Activated B cell treated with CpG ODN at 0.5 μM for 24 hours (primary cell): ENCODE measurements at places on chromosomes 16 and 17.

- no peak for DNase-seq
Measured at GRCh38 chr17:11637796-11638195, 39.5 kb downstream of the DNAH9 start.

- DNase-seq = peak; percentile 69
Measured at GRCh38 chr16:88455610-88456355, 2.7 kb downstream of the ZFPM1 start.

GRCh38 chr17:36837195-36837938 lies 99.9 kb upstream of the LHX1 start:
- no peak for DNase-seq

DNA sequence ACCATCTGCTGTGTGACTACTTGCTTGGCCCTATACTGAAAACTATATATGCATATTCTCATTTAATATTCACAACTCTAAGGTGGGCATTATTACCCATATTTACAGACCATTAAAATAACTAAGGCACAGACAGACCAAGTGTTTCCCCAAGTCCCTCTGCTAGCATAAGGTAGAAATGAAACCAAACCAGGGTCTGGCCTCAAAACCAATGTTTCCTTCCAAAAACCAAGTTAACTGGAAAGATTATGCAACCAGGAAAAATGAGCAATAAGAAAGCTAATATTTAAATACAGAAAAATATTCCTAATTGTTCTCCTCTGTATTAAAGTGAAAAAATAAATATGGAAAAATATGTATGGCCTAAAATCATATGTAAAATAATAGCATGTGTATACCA lies 50.1 kb downstream of the XPO6 start:
- no peak for DNase-seq

DNA sequence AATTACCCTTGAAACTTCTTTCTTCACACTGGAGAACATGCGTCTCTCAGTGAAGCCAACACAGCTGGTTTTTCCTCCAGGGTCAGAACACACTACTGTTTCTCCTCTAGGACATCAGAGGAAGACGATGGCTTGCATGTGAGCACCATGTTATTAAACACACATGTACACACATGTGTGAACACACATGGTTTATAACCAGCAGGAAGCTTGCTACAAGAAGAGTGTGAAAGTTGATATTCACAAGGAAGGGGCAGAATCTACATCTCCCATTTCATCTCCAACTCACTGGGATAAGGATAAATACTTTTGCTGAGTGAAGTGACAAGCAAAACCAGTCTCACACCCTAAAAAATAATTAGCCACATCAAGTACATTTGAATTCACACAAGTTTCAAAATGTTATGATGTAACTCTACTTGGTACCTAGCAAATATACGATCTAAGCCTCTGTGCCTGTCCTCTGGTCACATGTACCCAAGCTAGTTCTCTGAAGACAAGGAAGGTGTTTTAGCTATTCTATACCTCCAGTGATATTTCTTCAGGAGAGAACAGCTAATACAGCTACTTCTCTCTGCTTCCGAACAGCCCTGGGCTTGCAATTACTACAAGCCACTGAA lies 127.7 kb downstream of the PARN start:
- no peak for DNase-seq

DNA sequence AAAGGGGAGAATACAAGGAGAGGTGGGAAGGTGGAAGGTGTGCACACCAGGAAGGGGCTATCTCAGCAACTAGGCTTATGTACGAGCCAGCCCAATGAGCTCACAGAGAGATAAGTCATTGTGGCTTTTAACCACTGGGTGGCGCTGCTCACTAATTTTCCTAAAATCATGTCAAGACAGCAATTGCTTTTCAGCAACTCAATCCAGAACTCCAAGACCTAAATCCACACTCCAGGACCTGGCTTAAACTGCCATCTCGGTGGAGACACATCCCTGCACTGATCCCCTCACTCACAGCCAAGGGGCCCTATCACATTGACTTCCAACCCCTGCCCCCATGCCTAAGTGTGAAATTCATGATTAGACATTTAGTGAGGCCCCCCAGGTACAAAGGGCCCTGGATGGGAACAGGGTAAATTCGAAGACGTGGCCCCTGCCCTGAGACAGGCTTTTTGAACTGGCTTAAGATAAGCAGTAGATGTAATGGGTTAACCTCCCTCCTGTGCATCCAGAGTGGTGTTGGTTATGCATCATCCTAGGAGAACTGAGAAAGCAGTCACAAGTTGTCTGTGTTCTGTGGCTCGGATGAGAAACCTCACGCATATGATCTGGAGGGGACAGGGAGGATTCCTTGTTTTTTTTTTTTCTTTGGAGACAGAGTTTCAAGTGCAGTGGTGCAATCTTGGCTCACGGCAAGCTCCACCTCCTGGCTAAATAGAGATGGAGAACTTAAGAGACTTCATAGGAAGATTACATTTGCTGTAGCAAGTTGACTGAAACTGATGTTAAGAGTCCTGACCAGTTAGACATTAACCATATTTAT lies 11.5 kb downstream of the CCL16 start:
- peak; percentile 49 for DNase-seq

GRCh38 chr17:71057448-71057847 lies 888.1 kb downstream of the KCNJ2 start:
- DNase-seq = no peak

DNA sequence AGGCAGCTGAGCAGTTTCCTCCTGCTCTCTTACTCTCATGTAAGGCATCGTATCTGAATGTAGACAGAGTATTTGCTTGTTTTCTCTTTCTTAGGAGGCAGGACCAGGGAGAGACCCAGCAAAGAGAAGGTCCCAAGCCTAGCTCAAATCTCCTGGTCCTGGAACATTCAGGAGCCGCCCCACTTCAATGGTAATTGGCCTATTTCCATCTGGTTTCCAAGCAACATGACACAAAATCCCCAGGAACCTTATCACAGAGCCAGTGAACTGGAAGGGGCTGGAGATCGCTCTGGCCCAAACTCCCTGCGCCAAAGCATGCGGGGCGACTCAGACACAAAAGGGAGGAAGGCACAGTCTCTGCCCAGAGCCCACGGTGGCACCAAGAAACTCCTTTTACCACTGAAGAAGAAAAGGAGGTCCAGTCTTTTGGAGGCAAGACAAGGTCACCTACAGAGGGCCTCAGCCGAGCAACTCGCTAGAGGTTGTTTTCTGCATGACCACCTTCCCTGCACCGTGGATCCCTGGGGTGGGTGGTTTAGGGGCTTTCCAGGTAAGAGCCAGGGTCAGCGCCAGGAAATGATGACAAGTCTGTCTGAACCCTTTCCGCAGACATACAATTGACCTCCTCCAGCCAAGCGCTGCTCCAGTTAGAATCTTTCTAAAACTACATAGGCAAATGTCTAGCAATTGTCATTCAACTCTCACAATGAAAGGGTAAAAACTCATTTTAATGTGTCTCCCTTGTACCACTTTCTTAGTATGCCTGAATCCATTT lies 394.7 kb downstream of the SOX9 start:
- DNase-seq = no peak

DNA sequence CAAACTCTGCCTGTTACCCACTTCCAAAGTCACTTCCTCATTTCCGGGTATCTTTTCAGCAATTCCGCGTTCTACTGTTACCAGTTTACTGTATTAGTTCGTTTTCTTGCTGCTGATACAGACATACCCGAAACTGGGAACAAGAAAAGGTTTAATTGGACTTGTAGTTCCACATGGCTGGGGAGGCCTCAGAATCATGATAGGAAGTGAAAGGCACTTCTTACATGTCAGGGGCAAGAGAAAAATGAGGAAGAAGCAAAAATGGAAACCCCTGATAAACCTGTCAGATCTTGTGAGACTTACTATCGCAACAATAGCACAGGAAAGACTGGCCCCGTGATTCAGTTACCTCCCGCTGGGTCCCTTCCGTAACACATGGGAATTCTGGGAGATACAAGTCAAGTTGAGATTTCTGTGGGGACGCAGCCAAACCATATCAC lies 30.9 kb downstream of the PAFAH1B1 start:
- DNase-seq = no peak

DNA sequence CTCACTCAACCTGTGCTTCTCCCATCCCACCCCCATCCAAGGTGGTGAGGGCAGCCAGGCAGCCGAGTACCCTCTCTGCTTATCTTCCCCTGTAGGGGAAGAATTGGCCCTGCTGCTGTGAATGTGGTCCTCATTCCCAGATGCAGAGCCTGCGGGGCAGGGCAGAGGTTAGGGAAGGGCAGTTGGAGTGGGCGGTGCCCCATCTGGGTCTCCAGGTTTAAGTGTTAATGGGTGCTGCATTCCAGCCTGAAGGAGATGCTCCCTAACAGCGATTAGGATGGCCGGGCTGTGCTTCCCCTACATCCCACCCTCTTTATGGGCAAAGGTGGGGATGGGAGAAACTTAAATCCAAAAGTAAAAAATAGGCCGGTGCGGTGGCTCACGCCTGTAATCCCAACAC lies 12.1 kb downstream of the TMEM95 start:
- DNase-seq = no peak

DNA sequence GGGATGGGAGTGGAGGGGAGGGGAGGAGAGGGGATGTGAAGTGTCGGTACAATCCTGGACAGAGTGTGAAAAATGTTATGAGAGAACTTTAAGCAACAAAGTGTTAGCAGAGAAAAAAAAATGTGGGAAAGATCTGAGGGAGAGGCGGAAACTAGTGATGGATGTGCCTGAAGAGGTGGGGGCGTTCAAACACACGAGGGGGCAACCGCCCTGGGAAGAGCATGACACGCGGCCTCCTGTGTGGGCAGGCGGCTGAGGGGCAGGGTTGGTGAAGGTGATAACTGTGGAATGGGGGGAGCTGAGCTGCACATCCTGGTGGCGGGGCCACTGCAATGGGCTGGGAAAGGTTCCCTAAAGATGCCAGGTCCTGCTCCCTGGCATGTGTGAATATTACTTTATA lies 30.1 kb downstream of the IFT140 start:
- DNase-seq = no peak

- no peak for DNase-seq
Measured at GRCh38 chr16:27980076-27980775, 83.3 kb downstream of the GSG1L start.

- no peak for DNase-seq
Measured at GRCh38 chr16:88431651-88432050, 21.4 kb upstream of the ZFPM1 start.

- no peak for DNase-seq
Measured at GRCh38 chr17:57750895-57751294, 5.8 kb upstream of the CCDC182 start.

GRCh38 chr16:7571366-7571765 lies 238.7 kb downstream of the RBFOX1 start:
- no peak for DNase-seq

DNA sequence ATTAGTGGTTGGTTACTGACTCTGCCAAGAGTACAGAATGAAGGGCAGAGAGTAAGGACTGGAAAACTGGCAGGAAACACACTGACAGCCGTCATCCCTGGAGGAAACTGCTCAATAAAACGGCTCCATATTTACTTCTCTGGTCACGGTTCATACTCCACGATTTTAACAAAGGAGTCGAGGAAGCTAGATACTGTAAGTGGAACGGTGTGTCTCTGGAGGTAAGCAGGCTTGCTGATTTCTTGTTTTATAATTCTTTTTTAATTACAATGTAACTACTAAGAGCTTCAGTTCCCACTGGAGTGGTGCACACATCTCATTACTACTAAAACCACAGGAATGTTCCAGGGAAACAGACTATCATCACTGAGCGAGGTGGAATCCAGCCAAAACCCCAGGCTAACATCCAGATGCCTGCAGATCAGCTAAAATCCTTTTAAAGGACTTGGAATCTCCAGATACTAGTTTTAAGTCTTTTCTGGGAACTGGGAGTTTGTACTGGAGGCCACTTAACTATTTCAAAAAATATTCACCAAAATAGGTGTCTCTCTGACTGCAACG lies 17.8 kb downstream of the SERPINF1 start:
- no peak for DNase-seq

- no peak for DNase-seq
Measured at GRCh38 chr16:75088216-75088615, 28.4 kb downstream of the LDHD start.

DNA sequence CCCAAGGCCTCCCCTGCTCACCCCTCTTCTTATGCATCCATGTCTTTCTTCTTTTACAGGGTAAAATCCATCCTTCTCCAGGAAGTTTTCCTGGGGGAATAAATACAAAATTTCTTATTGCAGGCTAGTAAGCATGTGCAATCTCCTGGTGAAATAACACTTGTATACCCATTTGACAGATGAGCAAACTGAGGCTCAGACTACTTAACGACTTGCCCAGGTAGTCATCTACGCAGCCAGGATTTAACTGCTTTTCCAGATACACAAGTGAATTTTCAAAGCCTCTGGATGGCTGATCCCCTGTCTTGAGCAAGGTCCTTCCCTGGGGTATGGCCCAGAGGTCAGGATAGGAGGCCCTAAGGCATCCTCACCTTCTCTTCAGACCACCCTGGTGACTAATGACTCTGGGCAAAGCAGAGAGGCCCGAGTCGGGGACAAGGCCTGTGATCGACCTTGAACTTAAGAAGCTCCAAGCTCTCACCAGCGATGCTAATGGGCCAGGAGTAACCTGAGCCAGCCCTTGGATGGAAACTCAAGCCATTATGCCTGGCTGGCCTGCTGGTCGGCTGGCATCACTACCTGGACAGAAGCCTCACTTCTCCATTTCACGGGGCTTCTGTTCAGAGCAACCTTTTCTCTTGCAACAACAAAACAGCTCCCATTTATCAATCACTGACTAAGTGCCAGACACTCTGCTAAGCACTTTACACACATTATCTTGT lies 33.1 kb downstream of the ZNF423 start:
- no peak for DNase-seq

GRCh38 chr17:1606352-1606985 lies 22.2 kb downstream of the SLC43A2 start:
- DNase-seq = no peak

- no peak for DNase-seq
Measured at GRCh38 chr16:48905632-48906505, 295.9 kb upstream of the N4BP1 start.

DNA sequence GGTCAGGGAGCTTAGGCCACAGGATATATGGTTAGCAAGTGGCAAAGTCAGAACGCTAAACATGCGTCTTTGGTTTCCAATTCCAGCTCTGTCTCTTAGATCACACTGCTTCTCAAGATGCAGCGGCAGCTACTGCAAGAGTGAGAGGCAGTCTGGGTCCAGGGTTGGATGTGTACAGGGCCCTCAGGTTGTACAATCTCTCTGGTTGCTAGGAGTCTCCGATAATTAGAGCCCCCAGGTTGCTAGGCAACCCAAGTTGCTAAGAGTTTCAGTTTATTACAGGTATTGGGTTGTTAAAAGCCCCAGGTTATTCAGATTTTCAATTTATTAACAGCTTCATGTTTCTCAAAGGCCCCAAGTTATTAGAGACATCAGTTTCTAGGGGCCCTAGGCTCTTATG lies 15.5 kb upstream of the SPACA3 start:
- DNase-seq = no peak
